ENCODE measurements at places on chromosomes 16 and 17.
A peak's percentile ranks its signal among the peaks of the same experiment; 100 is the strongest.

DNA sequence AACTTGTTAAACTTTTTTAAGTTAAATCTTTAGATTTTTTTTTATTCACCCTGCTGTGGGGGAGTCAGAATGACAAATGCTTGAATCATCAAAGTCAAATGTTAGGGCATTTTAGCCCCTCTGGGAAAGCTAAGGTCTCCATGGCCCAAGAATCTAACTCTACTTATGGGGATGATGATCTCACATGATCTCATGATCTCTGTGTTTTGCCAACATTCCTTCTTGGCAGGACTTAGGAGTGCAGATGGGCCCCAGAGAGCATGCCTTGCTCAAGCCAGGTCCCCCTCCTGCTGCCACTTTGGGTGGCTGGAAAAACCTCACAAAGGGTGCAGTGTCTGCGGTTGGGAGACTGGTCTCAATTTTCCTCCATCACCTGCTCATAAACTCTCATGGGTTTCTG lies 108.6 kb downstream of the PRKCB start:
- DNase-seq: no peak

GRCh38 chr17:48549281-48549630 lies 4.3 kb upstream of the HOXB2 start:
- DNase-seq: no peak

DNA sequence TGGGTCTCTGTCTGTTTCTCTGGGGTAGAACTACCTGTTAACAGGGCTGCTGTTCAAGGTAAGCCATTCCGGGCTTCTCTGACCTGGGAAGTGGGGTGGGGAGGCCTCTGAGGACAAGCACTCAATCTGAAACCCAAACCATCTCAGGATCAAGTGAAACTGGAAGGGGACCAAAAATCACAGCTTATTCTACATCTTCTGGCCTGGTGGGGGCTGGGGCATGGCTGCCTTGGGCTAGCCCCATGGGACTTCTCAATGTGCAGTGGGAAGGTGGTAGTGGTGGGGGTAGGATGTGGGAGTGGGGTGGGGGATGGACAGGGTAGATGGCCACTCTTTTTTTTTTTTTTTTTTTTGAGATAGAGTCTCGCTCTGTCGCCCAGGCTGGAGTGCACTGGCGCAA lies 5.5 kb downstream of the FLOT2 start:
- no peak for DNase-seq

- DNase-seq: peak; percentile 43
These were observed 662 bp downstream of the COTL1 start for GRCh38 chr16:84617041-84617790.

DNA sequence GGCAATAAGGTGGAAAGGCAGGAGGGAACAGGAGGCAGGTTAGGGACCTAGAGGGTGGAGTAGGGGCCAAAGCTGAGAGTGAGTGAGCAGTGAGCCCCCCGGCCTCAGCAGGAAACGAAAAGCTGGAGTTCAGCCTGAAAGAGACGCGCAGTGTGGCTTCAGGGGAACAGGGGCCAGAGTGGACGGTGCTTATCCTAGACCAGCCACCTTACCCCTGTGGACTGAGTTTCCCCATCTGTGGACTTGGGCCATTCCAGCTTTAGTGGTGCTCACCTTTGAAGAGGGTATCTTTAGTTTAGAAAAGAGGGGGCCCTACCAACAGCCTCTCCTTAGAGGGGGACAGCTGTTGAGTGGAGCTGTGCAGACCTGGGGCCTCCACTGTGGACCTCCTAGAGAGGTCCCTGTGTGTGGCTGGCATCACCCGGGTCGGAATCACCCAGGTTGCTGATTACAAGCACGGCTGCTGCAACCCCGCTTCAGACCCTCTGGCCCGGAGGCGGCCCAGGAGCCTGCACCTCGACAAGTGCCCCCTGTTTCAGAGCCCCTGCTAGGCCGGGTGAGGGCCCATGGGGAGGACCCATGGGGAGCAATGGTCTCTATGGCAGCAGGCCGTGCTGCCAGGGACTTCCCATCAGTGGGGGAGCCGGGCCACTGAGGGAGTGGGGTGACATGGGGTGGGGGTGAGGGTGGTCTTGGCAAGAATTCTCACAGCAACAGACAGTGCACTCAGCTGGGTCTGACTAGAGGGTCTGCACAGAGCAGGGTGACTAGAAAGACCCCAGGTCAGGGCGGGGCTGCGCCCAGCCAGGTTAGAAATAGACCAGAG lies 2.6 kb downstream of the GPR142 start:
- no peak for DNase-seq
